ENCODE measurements at places on chromosomes 5 and 9.

DNA sequence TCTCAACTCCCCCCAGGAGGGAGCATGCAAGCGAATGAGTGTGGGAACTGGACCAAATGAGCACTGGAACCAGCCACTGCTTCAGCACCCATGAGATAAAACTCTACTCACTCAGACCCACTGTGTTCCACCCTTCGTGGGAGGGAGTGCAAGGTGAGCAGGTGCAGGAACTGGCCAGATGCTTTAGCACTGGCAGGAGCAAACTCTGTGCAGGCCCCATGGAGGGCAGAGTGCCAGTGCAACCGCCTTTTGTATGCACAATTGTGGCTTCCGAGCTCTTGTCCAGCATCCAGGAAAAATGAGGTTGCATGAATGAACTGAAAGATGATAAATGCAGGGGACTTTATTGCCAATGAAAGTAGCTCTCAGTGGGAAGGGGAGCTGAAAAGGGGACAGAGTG lies 67.4 kb upstream of the CCDC112 start:
- no peak for DNase-seq

DNA sequence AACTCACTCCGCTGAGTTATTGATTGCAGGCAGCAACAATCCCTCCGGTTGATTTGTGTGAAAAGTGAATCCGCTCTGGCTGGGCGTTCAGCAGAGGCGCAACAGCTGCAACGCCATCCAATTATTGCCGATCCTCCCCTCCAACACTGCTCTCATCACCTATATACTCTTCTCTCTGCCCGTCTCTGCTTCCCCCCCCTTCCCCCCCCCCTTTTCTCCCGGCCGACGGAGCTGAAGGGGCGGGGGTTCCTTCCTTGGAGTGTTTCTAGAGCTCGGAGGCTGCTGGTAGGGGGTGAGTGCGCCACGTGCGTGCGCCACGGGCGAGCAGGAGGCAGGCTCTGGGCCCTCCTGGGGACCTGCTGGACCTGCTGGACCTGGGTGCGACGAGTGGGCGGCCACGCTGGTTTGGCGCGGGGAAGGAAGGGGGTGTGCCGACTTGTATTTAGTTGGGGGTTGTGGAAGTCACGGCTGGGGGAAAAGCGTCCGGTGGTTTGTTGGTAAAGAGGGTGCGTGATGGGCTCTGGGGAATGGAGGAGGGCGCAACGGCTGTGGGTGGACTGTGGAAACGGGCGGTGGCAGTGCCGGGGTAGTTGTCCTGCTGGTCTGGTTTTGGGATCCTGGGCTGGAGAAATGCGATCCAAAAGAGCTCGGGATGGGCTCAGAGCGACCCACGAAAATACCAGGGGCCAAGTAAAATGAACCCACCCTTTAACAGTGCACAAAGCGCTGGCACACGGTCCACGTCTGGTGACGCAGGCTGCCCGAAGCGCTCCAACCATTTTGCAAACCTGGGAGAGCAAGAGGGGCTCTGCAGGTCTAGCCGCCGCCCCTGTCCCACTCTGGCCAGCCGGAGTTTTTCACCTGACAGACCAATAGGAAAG lies 6.4 kb upstream of the MEF2C start:
- DNase-seq: peak; percentile 44

DNA sequence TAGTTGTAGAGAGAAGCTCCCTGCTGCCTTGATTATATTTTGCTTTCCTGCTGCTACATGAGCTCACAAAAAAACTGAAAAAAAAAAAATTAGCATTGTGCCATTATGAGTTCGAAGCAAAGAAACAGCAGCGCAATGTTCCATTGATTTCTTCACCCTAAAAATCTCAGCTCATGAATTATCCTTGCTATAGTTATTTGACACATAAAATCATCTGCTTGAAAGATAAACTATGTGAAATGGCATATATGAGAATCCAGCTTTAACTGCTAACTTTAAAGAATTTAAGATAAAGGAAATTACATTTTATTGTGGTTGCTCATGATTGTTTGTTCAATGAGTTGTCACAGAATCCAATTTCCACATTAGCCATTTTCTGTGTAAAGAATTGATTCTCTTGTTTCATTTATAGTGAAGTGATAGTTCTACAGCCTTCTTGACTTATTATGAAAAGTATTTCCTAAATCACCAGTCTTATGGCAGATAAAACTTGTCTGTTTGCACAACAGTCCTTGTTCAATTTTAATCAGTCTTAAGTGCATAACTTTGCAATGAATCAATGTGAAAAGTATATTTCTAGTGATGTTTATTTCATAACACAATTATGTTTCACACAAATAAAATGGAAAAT lies 1275.0 kb upstream of the CDH9 start:
- peak; percentile 45 for DNase-seq

- DNase-seq: no peak
These were observed 1.7 kb downstream of the MSX2 start for GRCh38 chr5:174725991-174726601.

DNA sequence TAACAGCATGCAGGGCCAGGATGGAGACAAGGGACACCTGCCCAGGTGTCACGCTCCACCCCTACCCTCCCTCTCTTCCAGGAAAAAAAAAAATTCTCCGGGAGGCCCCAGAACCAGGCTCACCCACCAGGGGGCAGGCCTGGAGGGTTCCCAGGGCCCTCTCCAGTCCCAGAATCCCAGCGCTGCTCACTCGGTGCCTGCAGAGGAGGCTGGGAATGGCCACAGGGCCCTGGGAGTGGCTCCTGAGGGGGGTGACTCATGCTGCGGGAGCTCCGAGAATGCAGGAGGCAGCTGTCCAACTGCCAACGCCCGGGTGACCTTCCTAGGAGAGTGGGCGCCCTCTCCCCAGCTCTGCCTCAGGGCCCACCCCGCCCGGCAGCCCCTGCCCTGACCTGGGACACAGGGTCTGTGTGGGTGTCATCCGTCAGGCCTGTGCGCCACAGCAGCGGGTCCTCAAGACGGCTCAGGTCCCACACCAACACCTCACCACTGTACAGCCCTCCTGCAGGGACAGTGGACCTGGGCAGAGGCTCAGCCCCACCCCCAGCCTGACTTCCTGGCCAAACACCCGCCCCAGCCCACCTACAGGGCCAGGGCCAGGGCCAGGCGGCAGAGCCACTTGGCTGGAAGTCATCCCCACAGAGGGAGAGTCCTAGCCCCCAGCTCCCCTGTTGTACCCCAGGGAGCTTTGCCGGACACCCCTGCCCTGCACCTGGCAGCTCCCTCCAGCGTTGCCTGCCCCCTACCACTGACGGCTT lies 21.2 kb downstream of the DYNC2I2 start:
- DNase-seq: peak; percentile 98

DNA sequence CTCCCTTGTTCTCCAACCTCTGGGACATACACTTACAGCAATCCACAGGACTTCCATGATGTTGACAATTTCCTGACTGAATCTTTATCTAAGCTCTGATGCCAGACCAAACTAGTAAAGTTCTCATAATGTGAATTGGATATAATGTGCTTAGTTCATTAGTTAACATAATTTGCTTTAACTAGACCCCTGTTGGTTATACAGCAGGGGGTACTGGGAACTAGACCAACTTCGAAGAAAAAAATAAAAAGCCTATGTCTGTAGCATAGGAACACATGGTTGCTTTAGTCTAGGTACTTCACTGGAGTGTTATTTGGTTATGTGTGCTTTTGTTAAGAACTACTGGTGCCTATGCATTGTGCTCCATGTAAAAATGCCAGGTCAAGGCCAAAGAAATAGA lies 173.8 kb downstream of the ADAMTS6 start:
- no peak for DNase-seq

- DNase-seq: no peak
These were observed 42.7 kb downstream of the ACER2 start for GRCh38 chr9:19451240-19452087.

DNA sequence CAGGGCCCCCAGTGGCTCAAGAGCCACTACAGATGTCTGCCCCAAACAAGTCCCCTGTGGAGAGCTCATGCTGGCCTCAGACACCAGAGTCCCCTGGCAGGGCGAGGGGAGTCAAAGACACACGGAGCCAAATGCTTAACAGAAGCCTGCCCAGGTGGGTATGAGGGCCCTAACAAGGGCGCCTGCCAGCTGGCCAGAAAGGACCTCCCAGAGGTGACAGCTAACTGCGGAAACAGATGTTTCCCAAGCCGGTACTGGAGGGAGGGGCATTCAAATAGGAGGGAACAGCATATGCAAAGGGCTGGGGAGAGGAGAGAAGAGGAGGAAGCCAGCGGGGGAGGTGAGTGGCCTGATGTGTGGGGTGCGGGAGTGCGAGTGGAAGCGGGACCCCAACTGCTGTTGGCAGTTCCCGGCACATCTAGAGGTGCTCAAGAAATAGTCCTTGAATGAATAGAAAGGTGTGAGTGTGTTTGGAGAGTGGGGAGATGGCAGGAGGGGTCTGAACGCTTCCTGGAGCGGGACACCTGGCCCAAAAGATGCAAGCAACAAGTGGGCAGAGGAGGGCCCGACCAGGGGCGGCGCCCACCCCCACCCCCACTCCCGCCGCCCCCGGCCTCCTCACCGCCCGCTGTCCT lies 824 bp downstream of the MXD3 start:
- DNase-seq: peak; percentile 13

DNA sequence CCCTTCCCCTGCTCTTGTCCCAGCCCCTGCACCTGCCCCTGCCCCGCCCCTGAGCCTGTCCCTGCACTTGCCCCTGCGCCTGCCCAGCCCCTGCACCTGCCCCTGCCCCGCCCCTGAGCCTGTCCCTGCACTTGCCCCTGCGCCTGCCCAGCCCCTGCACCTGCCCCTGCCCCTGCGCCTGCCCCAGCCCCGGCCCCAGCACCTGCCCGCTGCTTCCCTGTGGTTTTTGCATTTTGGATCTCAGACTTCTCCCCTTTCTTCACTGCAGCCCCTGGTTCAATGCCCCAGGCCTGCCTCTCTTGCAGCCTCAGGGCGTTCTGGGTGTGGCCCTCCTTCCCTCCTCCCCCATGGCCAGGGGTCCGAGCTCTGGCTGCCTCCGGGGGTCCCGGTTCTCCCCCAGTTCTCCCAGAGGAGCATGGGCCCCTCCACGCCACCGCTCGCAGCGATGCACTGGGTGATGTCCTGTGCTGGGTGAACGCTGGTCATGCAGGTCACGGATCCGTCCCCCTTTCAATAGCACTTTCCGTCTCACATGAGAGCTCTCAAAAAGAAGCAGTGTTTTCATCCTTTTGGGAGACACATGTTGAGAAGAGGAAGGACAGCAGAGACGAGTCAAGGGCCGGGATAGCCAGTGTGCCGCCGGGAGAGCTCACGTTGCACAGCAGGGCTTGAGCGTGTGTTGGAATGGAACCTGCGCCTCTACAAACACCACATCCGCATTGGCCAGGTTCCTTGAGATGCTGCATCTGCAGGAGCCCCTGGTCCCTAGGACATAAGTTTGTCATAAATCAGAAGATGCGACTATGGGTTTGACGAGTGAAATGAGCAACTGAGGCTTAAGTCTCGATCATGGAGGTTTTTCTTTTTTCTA lies 44.0 kb upstream of the IRX4 start:
- DNase-seq: no peak

GRCh38 chr5:1555011-1555807 lies 31.4 kb upstream of the LPCAT1 start:
- peak; percentile 80 for DNase-seq

DNA sequence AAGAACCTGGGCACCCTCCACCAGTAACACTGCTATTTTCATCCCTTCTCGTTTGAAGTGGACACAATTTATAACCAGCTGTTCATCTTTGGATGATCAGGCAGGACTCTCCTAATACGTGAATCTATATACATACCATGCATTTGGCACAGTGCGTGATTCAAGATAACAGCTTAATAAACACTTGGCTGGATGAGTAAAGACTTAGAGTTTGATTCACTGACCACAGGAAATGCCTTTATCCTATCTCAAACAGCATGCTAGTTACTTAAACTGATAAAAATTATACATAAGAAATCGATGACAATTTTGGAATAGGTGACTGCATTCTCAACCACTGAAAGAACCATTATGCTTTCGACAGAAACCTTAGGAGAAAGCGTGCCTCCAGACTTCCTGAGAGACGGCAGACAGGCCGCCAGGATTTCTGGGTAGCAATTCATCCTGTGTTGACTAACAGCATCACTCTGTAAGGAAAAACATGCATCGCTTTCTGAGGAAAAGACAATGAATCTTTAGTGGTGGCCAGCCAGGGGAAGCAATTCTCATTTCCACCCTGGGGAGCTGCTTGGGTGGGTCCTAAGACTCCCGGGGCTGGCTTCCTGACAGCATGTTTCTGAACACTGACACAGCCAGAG lies 9.7 kb downstream of the MRPL36 start:
- DNase-seq: peak; percentile 66

GRCh38 chr5:170105642-170106611 lies at the start of gene FOXI1:
FOXI1 (plus strand) TSS chr5:170105897; CDS start chr5:170105958, 61 bp downstream.
- no peak for DNase-seq

DNA sequence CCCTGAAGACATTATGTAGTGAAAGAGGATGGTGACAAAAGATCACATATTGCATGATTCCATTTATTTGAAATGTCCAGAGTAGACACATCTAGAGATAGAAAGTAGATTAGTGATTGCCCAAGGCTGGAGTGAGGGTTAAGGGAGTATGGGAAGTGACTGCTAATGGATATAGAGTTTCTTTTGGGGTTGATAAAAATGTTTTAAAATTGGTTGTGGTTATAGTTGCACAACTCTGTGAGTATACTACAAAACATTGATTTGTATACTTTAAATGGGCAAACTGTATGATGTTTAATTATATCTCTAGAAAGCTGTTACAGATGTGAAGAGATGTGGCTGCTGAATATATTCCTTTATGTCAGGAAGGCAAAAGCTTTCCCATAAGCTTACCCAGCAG lies 202.8 kb downstream of the CCDC171 start:
- DNase-seq: no peak
